ENCODE measurements at places on chromosomes 1 and 21. TPM values are rescaled to one million over a fixed set of nuclear protein-coding genes. Genes with fewer than 3 reads are reported as not detected.

DNA sequence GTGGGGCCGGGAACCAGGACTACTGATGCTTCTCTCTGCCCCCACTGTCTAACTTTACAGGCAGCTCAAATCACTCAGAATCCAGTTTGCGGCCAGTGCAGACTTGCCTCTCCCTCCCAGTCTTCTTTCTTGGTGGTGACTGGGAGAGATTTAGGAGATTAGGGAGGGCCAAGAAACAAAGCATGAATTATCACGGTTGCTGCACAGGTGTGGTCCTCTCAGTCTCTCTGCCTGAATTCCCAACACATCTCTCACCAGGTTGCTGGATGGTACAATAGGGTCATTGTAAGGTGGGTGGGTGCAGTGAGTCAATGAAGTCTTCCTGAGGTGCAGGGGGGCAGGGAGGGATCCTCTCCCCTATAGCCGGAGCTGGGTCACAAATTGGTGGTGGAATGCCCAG is 12.6 kb downstream of the S100A11 start:
- no peak for DNase-seq
- H3K36me3 ChIP-seq, result no peaks in the 10 kb centered on the region
- no peak overlapping the region for H3K4me3 ChIP-seq

DNA sequence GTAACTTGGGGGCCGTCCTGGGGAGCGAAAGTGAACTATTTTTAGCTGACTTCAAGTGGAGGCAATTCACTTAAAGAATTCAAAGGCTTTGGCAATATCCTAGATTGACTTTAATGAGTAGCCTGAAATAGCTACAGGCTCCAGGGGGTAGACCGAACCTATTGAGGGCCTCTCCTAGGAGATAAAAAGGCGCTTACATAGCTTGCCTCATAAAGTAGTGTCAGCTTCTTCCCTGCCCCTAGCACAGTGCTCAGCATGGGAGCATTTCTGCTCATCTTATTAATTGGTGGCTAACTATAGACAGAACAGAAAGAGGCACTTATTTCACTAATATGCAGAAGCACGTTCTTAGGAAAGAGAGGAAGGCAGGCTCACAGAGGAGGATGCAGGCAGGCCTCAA is 12.3 kb upstream of the CTNNBIP1 start:
- no peak overlapping the region for H3K4me3 ChIP-seq
- no peaks in the 10 kb centered on the region for H3K36me3 ChIP-seq

GRCh38 chr1:216793303-216793702 is 70.1 kb upstream of the ESRRG start:
- no peaks in the 10 kb centered on the region for H3K27me3 ChIP-seq
- H3K4me3 ChIP-seq, result no peak overlapping the region
- H3K36me3 ChIP-seq, result no peaks in the 10 kb centered on the region
- H3K4me1 ChIP-seq, result no peaks in the 10 kb centered on the region
- H3K27ac ChIP-seq, result no peak overlapping the region

GRCh38 chr1:90144820-90145219 is 149.9 kb downstream of the ZNF326 start:
- H3K4me1 ChIP-seq, result no peaks in the 10 kb centered on the region
- no peak for DNase-seq
- no peak overlapping the region for H3K4me3 ChIP-seq
- H3K27me3 ChIP-seq, result no peaks in the 10 kb centered on the region

- H3K36me3 ChIP-seq, result no peaks in the 10 kb centered on the region
- H3K4me1 ChIP-seq, result peaks cover 24% of the 10 kb centered on the region
- H3K27ac ChIP-seq, result no peak overlapping the region
- no peak overlapping the region for H3K4me3 ChIP-seq
- no peak for DNase-seq
- H3K27me3 ChIP-seq, result no peaks in the 10 kb centered on the region
These were observed 68.5 kb downstream of the RUNX1 start for GRCh38 chr21:34980423-34981115.

NPR1 gene
- total RNA-seq, result 101 TPM

DNA sequence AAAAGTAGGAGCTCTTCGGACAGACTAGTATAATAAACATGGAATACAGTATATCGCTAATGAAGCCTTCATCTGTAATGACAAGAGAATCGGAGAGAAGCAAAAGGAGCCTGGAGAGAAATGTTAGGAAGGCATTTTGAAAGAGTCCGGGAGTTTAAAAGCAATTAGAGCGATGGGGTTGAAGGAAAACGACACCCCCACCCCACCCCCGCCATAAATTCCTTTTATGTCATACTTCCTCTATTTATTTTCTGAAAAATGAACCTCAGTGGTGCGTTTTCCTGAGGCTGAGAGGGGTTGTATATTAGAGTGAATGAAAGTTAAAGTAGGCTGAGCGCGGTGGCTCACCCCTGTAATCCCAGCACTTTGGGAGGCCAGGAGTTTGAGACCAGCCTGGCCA is 635 bp upstream of the APH1A start:
- H3K36me3 ChIP-seq, result peaks cover 32% of the 10 kb centered on the region
- peak overlapping the region; percentile 96 for H3K27ac ChIP-seq
- peaks cover 38% of the 10 kb centered on the region for H3K4me1 ChIP-seq
- no peak for DNase-seq

- DNase-seq, result no peak
- no peaks in the 10 kb centered on the region for H3K27me3 ChIP-seq
- no peaks in the 10 kb centered on the region for H3K36me3 ChIP-seq
These were observed 48.9 kb upstream of the GORAB start for GRCh38 chr1:170483051-170483450.

DNA sequence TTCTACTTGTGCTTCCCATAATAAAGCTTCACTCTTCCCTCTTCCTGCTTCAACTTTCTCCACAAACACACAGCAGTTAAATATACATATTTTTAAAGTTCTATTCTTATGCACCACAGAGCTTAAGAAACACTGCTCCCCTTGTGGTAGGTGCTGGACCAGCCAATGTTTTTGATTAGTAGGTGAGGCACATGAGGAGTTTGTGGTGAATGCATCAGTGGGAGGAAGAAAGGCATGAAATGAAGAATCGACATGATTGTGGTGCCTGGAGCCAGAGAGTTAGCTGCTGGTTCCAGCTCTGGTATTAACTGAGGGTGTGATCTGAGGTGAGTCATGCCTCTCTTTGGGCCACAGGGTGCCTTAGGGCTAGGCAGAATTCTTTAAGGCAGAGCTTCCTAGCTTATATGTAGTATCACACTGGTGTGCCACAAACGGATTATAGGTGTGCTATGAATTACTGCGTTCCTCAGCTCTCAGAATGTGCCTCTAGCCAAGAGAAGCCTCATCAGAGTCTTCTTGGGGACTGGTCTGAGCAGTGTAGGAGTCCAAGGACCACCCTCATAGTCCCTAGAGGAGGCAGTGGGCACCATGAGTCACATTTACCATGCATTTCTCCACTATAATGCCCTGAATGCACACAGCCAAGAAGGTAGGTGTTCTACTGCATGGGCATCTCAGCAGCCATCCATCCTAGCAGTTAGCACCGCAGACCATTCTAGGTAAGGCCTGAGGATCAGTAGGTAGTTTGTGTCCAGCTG is 97.4 kb upstream of the SGIP1 start:
- H3K4me3 ChIP-seq, result no peak overlapping the region
- no peaks in the 10 kb centered on the region for H3K27me3 ChIP-seq
- no peak overlapping the region for H3K27ac ChIP-seq
- H3K36me3 ChIP-seq, result no peaks in the 10 kb centered on the region
- no peak for DNase-seq

DNA sequence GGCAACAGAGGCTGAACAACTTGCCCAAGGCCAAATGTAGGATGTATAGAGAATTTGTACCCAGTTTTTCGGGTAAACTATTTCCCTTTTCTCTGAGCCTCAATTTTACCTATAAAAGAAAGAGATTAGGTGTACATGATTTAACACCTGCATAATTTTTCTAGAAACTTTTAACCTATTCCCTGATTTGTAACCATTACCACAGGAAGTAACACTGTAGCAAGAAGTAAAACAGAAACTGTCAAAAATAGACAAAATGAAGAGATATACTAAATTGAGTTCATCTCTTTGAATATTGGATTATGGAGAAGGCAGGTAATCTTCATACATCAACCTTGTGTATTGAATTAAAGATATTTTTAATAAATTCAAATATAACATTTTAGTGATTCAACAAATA is 136.2 kb downstream of the ZC3H11B start:
- no peak overlapping the region for H3K27ac ChIP-seq
- H3K4me1 ChIP-seq, result no peaks in the 10 kb centered on the region
- H3K27me3 ChIP-seq, result no peaks in the 10 kb centered on the region
- no peak overlapping the region for H3K4me3 ChIP-seq

- H3K4me3 ChIP-seq, result no peak overlapping the region
- H3K4me1 ChIP-seq, result no peaks in the 10 kb centered on the region
- no peaks in the 10 kb centered on the region for H3K27me3 ChIP-seq
- no peak overlapping the region for H3K27ac ChIP-seq
These were observed 722.6 kb downstream of the LRRIQ3 start for GRCh38 chr1:73475316-73475870.

DISC1 gene
- 12.5 TPM for total RNA-seq

FBXO2 gene
- 14.1 TPM for total RNA-seq

TBX19 gene
- 1.2 TPM for total RNA-seq

DNA sequence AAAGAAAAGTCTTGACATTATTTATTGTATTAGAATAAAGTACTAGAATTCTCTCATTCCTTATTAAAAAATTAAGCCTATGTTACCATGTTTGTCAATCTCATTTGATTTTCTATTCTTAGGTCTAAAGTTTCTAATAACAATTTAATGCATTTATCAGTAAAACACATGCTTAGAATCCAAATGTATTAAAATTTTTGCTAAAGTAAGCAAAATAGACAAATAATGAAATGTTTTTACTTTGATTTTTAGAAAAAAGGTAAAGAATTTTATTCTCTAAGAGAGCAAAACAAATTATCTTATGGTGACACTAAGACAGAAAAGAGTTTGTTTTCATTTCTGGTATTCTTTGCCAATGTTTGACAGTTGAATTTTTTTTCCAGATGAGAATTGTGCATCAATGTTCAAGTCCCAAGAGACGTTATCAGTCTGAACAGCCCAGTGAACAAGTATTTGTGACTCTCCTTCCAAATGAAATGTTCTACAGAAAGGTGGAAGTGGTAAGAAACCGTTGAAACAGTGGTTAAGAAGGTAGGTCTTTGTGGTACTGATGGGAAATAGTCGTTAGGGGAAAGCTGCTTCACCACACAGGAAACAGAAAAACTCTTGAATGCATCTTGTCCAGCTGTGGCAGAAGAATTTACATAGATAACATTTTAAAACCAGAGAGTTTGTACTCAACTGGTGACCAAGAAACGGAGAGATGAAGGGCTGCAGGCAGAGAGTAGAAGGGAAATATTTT is 402.5 kb downstream of the PTPRC start:
- H3K36me3 ChIP-seq, result no peaks in the 10 kb centered on the region
- H3K27me3 ChIP-seq, result no peaks in the 10 kb centered on the region
- no peak overlapping the region for H3K4me3 ChIP-seq
- no peak overlapping the region for H3K27ac ChIP-seq

NUF2 gene
- 1.2 TPM for total RNA-seq

GRCh38 chr1:35316264-35316663 is 47.8 kb downstream of the ZMYM4 start:
- H3K27me3 ChIP-seq, result no peaks in the 10 kb centered on the region
- no peaks in the 10 kb centered on the region for H3K36me3 ChIP-seq
- H3K27ac ChIP-seq, result no peak overlapping the region

DNA sequence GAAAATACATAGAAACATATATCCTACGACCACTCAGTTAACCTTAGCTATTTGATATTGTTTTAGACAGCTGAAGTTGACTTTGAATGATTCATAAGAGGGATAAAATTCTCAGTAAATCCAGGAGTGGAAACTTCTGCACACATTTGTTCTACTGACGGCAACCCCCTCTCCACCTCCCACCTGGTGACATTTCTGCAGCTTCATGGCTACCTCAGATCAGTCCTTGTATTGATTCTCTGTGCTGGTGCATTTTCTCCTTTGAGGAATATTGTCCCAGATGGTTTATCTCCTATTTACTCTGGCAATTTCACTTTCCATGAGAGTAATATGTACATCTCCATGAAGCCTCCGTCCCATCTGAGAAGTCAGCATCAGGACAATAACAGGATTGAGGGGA is 57.7 kb upstream of the COA6 start:
- H3K36me3 ChIP-seq, result no peaks in the 10 kb centered on the region
- no peak overlapping the region for H3K4me3 ChIP-seq
- no peaks in the 10 kb centered on the region for H3K4me1 ChIP-seq

PLA2G2A gene
- 5.4 TPM for total RNA-seq

DNA sequence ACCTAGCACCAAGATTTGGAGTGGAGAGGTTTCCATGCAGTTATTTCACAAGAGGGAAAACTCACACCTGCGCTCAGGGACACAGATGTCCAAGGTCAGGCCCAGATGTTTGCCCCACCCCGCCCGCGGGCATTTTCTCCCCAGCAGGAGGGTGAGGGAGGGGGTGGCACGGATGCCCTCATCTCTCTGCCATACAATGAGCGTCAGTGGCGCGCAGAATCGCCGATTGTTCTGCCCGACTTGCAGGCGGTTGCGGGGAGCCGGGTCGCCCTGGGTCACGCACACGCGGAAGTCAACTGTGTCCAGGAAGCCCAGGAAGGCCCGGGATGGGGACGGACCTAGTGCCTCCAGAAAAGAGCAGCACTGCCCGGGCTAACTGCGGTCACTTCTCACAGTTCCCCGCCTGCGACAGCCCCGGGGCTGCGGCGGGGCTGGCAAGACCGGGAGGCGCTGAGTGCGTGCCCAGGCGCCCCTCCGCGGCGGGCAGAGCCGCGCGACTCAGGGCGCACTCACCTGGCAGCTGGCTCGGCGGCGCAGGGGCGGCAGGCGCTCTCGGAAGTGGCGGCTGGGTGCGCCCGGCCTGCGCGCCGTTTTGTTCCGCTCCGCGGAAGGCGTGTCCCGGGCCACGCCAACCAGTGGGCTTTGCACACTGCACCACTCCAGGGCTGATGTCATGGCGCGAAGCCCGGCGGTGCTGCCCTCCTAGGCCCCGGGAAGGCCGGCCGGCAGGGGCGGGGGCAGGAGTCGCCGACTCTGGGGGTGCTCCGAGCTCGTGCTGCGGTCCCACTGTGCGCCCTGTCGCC is at the start of gene CSRP1:
Gene CSRP1 (minus strand): TSS at position 567 of the 803 bp plus-strand sequence. CDS start 10,820 bp downstream, outside the sequence.
- H3K27ac ChIP-seq, result peak within 1 kb of the TSS; percentile 92
- H3K27me3 ChIP-seq, result no peaks in the 10 kb centered on the region
- peak within 1 kb of the TSS; percentile 56 for H3K4me3 ChIP-seq
- H3K4me1 ChIP-seq, result peaks cover 58% of the 10 kb centered on the region

DNA sequence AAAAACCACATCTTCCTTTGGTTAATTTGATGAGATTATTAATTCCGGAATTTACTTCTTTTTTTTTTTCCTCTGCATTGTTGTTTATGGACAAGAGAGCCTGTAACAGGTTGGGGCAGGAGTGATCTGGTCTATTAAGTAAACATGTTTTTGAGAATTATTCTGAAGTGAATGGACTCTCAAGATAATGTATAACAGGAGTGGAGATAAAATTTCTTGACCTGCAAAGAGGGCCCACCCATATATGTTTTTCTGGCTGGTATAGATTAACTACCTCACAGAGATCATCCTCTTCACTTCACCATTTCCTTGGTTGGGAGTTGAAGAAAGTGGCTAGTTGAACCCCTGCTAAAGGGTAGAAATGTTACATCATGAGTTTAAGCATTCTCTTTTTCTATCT is 10.7 kb downstream of the DDI2 start:
- H3K27me3 ChIP-seq, result no peaks in the 10 kb centered on the region
- peaks cover 9% of the 10 kb centered on the region for H3K36me3 ChIP-seq
- DNase-seq, result no peak

PAQR6 gene
- 2.1 TPM for total RNA-seq

GRCh38 chr1:45485949-45486348 is 5.0 kb downstream of the TESK2 start:
- H3K27ac ChIP-seq, result no peak overlapping the region
- peaks cover 14% of the 10 kb centered on the region for H3K4me1 ChIP-seq
- no peak for DNase-seq
- no peaks in the 10 kb centered on the region for H3K27me3 ChIP-seq
- H3K4me3 ChIP-seq, result no peak overlapping the region
- no peaks in the 10 kb centered on the region for H3K36me3 ChIP-seq
